Natural killer cell (primary cell): ENCODE measurements at places on chromosomes 13 and 19. TPM values are rescaled to one million over a fixed set of nuclear protein-coding genes. Genes with fewer than 3 reads are reported as not detected.

The UHRF1 gene
- 4.6 TPM for total RNA-seq

The SERP2 gene
- 4.1 TPM for total RNA-seq

The SSC5D gene
- total RNA-seq: 0.11 TPM

The CBY2 gene
- not detected for total RNA-seq

DNA sequence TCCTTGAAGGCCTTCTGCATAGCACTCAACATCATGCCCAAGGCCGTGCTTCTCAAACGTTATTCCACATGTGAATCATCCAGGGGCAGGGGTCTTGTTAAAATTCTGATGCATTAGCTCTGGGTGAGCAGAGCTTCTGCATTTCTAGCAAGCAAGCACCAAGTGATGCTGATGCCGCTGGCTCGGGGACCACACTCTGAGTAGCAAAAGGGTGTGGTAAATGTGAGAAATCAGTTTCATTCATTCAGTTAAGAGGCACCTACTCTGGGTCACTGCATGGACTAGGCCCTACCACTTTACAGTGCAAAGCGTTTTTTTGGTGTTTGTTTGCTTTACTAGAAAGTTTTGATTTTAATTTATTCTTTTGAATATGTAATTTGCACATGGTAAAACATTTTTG, 7.2 kb downstream of the KRTDAP start:
- H3K4me1 ChIP-seq: no peaks in the 10 kb centered on the region
- H3K27me3 ChIP-seq: no peaks in the 10 kb centered on the region
- H3K4me3 ChIP-seq: no peak overlapping the region
- DNase-seq: no peak

- H3K27ac ChIP-seq: no peak overlapping the region
- H3K36me3 ChIP-seq: no peaks in the 10 kb centered on the region
- no peak for DNase-seq
- H3K4me3 ChIP-seq: no peak overlapping the region
- H3K27me3 ChIP-seq: no peaks in the 10 kb centered on the region
Measured at GRCh38 chr19:23557381-23557780, 129.6 kb downstream of the ZNF675 start.

GRCh38 chr19:18060472-18060871, 26.3 kb downstream of the IL12RB1 start:
- no peak overlapping the region for H3K27ac ChIP-seq
- no peak overlapping the region for H3K4me3 ChIP-seq
- peaks cover 12% of the 10 kb centered on the region for H3K4me1 ChIP-seq
- DNase-seq: no peak

GRCh38 chr19:57078802-57079201, 41.0 kb upstream of the USP29 start:
- H3K27ac ChIP-seq: no peak overlapping the region
- H3K27me3 ChIP-seq: no peaks in the 10 kb centered on the region
- no peak overlapping the region for H3K4me3 ChIP-seq
- H3K4me1 ChIP-seq: no peaks in the 10 kb centered on the region

GRCh38 chr19:32916969-32917615, 47.5 kb upstream of the SLC7A9 start:
- no peak for DNase-seq
- no peaks in the 10 kb centered on the region for H3K4me1 ChIP-seq
- peaks cover 2% of the 10 kb centered on the region for H3K36me3 ChIP-seq

DNA sequence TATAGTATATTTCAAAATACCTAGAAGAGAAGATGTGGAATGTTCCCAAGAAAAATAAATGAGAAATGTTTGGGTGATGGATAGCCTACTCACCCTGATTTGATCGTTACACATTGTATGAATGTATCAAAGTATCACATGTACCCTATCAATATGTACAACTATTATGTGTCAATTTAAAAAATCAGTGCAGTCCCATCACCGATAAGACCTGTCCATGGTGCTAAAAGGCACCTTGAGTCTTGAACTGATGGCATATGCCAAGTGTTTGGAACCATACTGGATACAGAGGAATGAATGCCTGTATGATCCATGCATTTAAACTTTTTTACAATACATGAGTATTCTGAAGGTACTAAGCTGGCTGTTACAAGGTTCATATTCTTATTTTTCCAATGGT, 50.2 kb upstream of the ZNF835 start:
- no peak overlapping the region for H3K4me3 ChIP-seq
- no peak for DNase-seq
- no peak overlapping the region for H3K27ac ChIP-seq

DNA sequence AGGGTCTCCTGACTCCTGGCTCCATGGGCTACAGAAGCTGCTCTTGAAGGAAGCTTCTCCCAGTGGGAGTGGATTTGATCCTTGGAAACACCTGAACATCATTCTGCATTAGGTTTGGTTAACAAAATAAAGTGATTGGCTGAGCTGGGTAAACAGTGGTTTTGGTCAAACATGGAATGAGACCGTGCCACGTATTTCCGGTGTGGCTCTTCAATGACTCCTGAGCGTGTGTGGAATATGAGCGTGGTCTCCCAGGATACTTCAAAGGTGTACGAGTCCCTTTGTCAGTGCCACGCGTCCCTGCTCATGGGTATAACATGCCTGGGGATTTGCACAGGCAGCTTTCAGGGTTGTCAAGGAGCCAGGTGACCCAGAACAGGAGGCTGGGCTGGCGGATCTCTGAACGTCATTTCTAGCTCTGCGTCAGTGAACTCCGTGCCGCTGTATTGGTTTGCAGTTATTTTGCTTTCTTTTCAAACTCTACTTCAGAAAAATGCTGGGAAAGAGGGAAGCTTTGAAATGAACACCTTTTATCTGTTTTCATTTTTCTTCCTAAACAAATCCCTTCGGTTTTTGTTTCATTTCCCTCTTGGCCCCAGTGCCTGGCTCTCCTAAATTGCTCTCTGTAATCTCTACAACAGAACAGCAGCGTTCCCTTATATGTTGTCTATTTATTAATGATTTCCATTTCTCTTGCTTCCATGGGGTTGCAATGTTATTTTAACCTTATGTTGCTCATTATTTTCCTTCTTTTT, 26.3 kb upstream of the GJB6 start:
- H3K27ac ChIP-seq: no peak overlapping the region
- H3K4me3 ChIP-seq: no peak overlapping the region
- no peak for DNase-seq
- H3K4me1 ChIP-seq: no peaks in the 10 kb centered on the region
- no peaks in the 10 kb centered on the region for H3K27me3 ChIP-seq

DNA sequence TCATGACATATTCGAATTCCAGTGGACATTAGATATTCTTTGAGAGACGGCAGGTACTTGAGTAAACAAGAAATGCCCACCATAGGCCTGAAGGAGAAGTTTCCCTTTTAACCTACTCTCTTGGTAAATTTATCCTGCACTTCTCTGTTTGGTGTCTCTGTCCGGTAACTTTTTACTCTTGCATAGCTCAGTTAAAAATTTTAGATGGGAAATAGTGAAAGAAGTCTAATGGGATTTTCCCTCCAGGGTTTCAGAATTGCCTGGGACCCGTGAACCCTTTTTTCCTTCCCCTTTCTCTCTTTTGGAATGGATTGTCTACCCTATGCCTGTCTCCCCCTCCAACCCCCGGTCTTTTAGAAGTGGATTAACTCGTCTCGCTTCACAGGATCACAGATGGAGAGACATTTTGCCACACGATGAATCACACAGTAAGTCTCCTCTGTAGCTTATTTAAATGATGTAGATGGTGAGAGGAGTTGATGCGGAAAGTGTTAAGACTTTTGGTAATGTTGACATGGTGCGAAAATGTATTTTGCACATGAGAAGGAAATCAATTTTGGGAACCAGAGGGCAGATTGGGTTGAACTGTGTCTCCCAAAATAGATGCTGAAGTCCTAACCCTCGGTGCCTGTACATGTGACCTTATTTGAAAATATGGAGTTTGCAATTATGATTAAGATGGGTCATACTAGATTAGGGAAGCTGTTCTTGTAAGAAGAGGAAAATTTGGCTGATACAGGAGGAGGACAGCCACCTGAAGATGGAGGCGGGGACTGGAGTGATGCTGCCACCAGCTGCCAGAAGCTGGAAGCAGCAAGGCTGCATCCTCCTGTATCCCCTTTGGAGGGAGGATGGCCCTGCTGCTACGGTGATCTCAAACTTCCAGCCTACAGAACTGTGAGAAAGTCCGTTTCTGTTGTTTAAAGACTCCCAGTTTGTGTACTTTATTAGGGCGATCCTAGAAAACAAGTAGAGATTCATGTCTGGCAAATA, 711 bp upstream of the MIPEP start:
- no peak overlapping the region for H3K27ac ChIP-seq
- H3K27me3 ChIP-seq: no peaks in the 10 kb centered on the region
- peaks cover 7% of the 10 kb centered on the region for H3K4me1 ChIP-seq
- DNase-seq: peak; percentile 19
- no peaks in the 10 kb centered on the region for H3K36me3 ChIP-seq

DNA sequence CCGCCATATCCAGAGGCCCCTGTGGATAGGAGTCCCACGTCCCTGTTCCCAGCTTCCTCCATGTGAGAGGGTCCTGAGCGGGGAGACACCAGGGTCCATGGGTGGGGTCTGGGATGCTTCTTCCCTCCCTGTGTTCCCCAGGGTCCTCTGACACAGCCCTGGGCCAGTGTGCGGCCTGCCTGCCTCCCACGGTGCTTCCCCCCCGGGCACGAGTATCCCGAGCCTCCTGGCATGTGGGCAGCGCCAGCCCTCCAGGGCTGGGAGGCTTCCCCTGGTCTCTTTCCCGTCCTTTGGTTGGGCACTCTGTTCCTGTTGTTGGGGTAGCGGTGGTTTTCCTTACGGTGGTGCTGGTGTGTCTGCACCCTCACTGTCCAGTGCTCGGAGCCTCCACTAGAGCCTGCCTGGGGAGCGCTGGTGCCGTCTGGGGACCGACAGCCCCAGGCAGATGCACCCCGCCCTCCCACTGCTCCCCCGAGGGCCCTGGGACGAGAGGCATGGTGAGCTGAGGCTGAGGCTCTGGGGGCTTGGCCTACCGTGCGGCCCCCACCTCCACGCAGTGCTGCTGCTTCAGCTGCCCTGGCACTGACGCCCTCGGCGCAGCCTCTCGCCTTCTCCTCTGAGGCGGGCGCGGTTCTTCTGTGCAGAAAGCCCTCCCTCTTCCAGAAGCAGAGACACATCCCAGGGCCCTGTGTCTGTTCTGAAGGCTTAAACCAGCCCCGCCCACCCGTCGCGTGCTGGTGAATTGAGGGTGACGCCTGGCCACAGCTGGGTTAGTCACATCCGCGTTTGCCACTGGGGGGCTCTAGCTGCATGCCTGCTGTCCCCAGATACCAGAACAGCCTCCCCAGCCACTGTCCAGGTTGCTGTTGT, 27.9 kb downstream of the PLEKHJ1 start:
- DNase-seq: no peak
- H3K36me3 ChIP-seq: peaks cover 46% of the 10 kb centered on the region
- peaks cover 3% of the 10 kb centered on the region for H3K4me1 ChIP-seq
- H3K4me3 ChIP-seq: no peak overlapping the region
- H3K27me3 ChIP-seq: no peaks in the 10 kb centered on the region
- H3K27ac ChIP-seq: no peak overlapping the region

- no peak overlapping the region for H3K4me3 ChIP-seq
- DNase-seq: no peak
- peaks cover 6% of the 10 kb centered on the region for H3K4me1 ChIP-seq
Measured at GRCh38 chr13:49643035-49643646, 14.8 kb downstream of the ARL11 start.

DNA sequence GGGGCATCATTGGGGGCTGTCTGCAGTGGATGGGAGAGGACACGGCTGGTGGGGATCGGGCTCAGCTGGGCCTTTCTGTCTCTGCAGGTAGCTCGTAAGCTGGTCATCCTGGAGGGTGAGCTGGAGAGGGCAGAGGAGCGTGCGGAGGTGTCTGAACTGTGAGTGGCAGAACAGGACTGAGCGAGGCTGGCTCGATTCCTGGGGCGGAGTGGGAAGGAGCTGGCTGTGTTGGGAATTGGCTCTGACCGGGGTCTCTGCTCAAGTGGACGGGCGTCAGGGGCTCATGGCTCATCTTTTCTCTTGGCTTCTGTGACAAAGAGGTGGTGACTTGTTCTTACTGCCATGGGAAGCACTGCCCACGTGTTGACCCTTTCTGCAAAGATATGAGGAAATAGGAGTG, 11.6 kb downstream of the TPM4 start:
- DNase-seq: no peak
- no peak overlapping the region for H3K4me3 ChIP-seq
- no peaks in the 10 kb centered on the region for H3K27me3 ChIP-seq
- no peak overlapping the region for H3K27ac ChIP-seq
- peaks cover 88% of the 10 kb centered on the region for H3K36me3 ChIP-seq
- H3K4me1 ChIP-seq: peaks cover 45% of the 10 kb centered on the region

DNA sequence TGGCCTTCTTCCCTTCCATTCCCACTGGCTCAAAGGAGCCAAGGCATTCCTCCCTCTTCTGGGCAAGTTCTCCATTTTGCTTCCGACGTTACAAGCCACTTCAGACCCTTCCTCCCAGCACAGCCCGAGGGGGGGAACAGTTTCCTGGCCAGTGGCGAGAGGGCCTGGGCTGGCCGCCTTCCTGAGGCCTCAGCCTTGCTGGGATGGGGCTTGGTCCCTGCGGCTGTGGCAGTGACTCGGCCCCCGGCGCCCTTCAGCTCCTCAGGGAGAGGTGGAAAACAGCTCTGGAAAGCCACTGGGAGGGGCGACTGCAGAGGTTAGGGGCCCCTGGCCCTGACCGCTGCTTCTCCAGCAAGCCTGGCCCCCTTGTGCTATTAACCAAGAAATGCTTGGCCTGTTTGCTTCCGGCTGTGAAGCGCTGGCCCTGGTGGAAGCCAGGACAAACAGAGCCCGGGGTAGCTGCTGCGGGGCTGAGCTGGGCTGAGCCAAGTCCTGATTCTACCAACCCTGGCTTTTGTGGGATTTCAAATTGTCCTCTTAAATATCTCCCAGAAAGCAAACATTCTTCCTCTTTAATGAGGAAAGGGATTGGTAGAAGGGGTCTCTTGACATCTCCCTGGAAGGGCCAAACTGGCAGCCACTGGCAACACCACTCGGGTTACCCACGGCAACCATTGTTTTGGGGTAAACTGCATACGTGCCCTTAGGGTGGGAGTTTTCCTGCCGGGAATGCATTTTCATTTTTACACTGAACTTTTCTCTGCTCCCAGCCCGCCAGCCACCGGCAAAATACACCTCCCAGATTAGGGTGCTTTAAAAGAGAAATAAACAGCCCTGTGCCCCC, 38.7 kb downstream of the C13orf46 start:
- H3K36me3 ChIP-seq: no peaks in the 10 kb centered on the region
- peaks cover 12% of the 10 kb centered on the region for H3K4me1 ChIP-seq
- peaks cover 2% of the 10 kb centered on the region for H3K27me3 ChIP-seq
- DNase-seq: no peak

- H3K4me1 ChIP-seq: no peaks in the 10 kb centered on the region
- H3K27ac ChIP-seq: no peak overlapping the region
- H3K36me3 ChIP-seq: no peaks in the 10 kb centered on the region
Measured at GRCh38 chr13:40348096-40348679, 318.3 kb downstream of the FOXO1 start.

DNA sequence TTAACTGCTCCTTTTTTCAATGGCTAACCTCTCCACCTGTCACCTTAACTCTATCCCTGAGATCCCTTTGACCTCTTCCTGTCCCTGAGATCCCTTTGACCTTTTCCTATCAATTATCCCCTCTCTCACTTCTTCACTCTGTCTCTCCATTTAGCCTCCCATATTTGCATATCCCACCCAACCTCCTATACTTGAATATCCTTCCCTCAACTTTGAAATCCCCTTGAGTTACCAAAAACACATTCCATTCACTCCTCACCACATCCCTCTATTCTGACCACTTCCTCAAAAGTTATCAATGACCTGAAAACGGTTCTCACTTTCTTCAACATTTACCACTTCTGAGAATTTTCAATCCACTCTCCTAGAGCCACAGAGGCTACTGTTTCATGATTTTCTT, 3.0 kb downstream of the MYCBP2 start:
- H3K4me1 ChIP-seq: peaks cover 18% of the 10 kb centered on the region
- H3K27me3 ChIP-seq: no peaks in the 10 kb centered on the region
- no peaks in the 10 kb centered on the region for H3K36me3 ChIP-seq
- H3K4me3 ChIP-seq: no peak overlapping the region
- no peak for DNase-seq
